COLO829 (cell line): ENCODE measurements at places on chromosomes 1 and 21.

GRCh38 chr1:19481826-19482398 lies 3.4 kb downstream of the CAPZB start:
- DNase-seq = no peak

DNA sequence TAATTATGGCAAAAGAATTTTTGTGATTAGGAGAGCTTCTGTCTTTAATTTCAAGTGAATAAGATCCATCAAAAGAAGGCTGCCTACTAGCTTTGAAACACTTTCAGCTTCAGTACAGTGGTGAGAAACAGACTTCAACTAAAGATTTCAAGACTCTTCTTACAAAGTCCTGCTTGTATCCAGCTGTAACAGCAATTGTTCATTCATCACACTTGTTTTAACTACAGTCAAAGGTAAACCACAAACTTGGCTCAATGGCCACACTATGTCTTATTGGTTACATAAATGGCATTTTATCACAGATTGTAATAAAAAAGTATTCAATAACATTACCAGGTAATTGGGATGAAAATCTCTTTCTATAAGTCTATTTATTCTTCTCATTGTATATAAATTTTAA lies 59.2 kb downstream of the WARS2 start:
- peak; percentile 24 for DNase-seq

- no peak for DNase-seq
Observed at GRCh38 chr1:219374046-219374566, 200.4 kb downstream of the LYPLAL1 start.

DNA sequence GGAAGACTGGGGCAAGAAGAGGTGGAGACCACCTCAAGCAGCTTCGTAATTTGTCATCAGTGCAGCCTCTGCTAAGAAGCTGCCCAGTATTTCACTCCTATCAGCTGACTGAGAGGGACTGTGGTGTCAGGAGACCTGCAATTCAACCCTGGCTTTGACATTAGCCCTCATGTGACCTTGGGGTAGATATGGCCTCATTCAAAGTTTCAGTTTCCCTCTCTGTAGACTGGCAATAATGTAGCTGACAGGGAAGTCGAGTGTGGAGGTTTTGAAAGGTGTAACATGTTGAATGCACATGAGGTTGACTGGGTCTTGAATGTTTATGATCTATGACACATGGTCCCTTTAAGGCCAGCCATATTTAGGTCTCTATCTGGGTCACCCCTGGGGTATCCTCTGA lies 2.2 kb upstream of the SPRR4 start:
- DNase-seq = no peak

DNA sequence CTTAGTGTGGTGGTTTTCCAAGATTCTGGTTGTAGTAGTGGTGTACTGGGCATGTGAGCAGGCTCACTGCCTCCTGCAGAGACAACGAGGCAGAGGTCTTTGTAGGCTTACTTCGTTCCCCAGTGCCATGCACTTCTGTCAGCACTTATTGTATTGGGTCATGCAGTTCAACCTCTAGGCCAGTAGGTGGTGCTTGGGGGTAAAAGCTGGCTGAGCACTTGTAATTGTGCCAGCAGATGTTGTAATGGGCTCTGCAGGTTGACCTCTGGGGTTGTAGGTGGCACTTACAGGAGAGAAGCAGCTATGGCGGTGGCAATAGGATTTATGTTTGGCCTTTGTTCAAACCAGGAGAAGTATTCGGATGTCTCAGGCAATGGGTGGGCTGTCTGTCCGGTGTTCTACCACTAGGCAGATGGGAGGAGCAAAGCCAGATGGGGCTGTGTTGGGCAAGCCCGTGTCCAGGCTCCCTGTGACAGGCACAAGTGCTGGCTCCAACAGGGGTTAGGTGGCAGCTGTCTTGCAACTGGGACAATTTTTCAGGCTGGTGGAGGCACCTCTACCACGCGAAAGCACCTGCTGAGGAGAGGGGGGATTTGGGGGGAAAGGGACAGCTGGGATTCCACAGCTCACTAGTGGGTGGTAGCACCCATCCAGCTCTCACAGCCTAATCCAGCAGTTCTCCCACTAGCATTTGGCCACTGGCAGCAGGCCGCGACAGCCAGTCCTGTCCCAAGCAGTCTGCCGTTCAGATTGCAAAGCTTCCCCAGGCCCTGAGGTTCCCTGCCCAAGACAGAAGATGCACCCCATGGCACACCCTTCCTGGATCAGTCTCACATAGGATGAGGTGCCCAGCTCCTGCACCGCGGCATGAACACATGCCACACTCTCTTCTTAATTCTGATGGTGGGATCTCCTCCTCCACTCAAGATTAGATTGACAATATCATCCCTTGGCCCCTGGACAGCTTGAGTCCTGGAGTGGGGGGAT lies 274.5 kb downstream of the CTH start:
- peak; percentile 55 for DNase-seq

DNA sequence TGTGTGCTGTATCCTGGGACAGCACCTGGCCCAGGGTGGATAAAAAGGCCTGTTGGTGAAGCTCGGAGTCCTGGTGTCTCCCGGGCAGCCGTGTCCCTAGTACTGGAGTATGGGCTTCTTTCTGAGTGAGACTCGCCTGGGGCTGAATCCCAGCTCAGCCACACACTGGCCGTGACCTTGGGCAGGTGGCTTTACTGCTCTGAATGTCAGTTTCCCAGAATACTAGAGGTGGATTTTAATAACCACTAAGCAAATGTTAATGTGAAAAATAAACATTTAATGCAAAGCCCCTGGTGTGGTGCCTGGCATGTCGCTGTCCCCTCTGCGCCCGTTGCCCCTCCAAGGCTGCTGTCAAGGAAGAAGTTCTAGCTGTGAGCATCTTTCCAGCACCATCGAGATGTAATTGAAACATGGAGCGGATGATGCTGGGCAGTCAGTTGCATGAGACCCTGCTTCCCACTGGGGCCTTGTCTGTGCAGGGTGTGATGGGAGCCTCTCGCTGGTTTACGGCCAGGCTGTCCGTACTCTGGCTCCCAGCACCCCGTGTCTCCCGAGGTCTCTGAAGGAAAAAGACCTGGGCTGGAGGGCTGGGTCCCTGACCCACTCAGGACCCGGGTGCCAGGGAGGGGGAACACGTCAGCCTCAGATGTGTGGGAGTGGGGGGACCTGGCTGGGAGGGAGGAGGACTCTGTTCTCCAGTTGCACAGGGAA lies 527.8 kb downstream of the MATN1 start:
- no peak for DNase-seq

DNA sequence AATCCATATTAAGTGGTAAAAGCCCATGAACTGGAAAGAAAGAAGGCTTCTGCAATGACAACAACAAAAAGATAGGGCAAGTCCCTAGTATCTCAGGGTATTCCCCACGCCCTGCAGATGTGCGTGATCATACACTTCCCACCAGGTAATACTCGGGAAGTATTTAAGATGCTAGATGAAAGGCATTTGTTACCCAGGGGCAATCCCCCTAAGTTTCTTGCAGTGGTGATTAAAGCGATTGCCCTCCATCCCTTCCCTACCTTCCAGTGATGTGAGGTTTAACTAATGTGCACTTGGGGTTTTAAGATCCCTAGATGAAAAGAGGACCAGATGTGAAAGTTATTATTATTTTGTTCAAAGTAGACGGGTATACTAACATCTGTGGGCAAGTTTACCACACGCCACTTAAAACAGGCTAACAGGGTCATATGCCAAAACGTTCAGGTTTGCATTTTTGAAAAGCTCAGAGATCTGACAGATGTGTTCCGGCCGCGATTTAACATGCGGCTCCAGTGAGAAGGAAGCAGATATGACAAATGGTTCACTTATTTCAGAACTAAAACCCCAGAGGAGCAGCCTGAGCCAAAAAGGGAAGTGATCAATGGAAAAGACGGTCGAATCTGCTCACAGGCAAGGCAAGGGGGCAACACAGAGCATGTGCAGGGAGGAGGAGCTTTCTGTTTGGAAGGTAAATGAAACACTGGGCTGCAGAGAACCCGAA lies 17.4 kb downstream of the TIAM1 start:
- DNase-seq = no peak

DNA sequence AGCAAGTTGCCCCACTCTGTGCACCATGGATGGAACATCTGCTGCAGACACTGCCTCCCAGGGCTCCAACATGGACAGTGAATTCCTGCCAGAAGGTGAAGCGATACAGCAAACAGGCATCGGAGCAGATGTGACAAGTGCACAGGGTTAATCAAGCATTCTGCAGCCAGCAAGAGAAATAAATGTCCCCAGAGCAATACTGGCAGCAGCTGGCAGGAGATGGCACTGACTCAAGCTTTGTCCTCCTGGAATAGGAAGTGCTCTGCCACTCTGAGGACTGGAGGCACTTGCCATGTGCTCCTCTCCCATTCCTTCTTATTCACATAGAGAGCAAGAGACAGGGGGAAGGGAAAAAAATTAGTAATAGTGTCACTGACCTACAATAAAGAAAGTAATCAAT lies 402.7 kb upstream of the DAB1 start:
- DNase-seq = no peak

- DNase-seq = no peak
Observed at GRCh38 chr1:228337711-228338520, 68.7 kb downstream of the TRIM11 start.

- DNase-seq = no peak
Observed at GRCh38 chr1:230368363-230368762, 57.8 kb downstream of the PGBD5 start.

DNA sequence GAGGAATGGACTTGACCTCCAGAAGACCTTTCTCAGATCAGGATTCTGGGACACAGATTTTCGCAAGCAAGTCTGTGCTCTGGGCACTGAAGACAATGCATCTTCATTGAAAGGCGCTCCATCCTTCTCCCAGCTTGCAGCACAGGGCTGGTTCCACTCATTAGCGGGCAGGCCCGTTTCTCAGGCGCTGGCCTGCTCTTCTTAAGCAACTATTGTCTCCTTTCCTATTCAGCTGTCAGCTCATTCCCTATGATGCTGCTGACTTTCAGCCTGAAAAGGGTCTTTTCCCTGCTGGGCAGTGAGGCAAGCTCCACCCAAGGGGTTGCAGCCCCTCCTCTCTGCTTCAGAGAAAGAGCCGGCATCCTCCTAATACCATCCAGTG lies 91.9 kb upstream of the PLXNA2 start:
- no peak for DNase-seq

GRCh38 chr1:215640429-215641148 lies 73.5 kb downstream of the KCTD3 start:
- DNase-seq = no peak

GRCh38 chr1:230175839-230176238 lies 108.8 kb downstream of the GALNT2 start:
- DNase-seq = no peak

DNA sequence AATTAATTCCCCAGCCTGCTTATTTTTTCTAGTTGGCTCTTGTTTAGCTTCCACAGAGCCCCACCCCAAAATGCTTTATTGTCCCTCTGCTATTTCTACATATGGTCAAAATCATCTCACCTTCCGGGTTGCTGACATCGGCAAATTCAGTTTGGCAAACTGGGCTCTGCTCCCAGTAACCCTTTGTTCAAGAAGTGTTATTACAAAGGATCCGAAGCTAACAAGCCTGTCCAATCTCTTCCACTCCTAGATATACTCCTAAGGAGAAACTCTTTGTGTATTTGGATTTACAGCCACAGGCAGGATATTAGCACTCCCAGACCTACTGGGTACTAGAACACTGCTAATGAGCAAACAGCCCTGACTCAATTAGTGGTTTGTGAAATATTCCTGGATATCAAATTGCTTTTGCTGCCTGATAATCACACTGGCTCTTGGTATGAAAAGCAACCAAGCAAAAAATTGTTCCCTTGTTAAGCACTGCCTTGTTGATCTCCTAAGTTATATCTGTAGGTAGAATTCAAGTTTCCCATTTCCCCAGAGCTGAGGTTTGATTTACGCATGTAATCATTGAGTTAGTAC lies 4.0 kb downstream of the JUN start:
- DNase-seq = no peak

DNA sequence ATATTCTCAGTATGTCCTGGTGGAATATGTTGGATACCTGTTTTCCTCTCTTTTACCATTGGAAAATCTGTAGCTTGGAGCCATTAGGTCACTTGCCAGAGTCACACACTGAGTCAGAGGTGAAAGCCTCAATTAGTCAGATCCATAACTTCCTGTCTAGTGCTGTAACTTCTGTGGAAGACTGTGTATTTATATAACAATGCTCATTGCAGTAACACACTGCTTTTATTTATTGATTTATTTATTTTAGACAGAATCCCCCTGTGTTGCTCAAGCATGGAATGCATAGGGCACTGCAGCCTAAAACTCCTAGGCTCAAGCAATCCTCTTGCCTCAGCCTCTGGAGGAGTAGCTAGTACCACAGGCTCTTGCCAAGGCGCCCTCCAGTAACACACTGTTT lies 1.3 kb upstream of the DOCK7 start:
- no peak for DNase-seq

- DNase-seq = no peak
Observed at GRCh38 chr1:226741009-226741408, 1.9 kb upstream of the ITPKB start.

DNA sequence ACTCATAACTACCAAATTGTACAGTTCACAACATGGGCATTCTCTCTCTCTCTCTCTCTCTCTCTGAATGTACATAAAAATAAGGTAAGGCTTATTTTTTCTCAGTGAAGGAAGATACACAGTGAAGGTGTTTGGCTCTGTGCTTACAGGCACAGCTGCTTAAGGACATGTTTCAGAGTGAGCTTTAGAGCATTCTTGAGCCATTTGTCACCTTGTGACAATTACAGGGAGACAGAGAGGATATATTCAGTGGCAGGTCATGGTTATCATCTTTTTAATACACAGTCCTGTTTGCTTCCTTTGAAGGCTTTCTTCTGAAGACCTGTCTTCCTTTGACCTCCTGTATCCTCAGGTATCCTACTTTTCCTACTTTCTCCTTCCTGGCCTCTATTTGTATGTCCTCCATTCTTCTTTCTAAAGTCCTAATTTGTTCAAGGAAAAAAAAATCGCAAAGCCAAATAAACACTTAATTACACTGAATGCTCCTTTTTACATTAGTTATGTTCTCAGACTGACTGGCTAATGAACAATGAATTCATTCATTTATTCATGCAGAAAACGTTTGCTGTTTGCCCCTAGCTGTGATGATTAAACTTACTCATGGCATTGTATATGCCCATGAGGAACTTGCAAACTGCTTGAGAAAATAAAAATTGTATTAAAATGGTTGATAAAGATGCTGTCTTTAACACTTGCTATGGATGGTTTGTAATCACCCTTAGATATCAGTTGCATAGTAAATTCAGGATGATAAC lies 33.4 kb downstream of the HSD17B7 start:
- peak; percentile 71 for DNase-seq

GRCh38 chr1:59455206-59455605 lies 158.3 kb downstream of the FGGY start:
- no peak for DNase-seq

GRCh38 chr1:225597926-225598575 lies 54.9 kb downstream of the ENAH start:
- no peak for DNase-seq

- no peak for DNase-seq
Observed at GRCh38 chr1:200965111-200965805, 58.3 kb downstream of the KIF21B start.

- no peak for DNase-seq
Observed at GRCh38 chr1:24751833-24752232, 6.6 kb downstream of the CLIC4 start.

- DNase-seq = no peak
Observed at GRCh38 chr1:34745666-34746065, 9.2 kb upstream of the GJB5 start.

GRCh38 chr1:16116625-16117024 lies 39.2 kb downstream of the EPHA2 start:
- DNase-seq = no peak
